Peyer's patch (tissue), 4 donors: ENCODE measurements at places on chromosomes 1 and 21. TPM values are rescaled to one million over a fixed set of nuclear protein-coding genes. Genes with fewer than 3 reads are reported as not detected.

DNA sequence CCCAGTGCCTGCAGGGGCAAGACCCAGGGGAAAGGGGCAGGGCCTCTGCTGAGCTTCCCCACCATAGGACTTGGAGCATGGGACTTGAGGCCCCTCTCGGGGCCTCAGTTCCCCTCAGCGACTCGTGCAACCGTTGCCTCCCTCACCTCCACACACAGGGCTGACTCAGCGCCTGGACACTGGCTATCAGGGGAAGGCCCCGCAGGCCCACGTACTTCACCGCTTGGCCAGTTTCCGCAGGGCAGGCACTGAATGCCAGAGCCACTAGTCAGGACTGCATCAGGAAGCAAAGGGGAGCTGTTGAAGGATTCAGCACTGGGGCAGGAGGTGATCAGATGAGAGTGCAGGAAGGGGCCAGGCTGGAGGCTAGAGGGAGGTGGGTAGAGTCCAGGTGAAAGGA, 15.5 kb upstream of the FAM131C start:
- no peaks in the 10 kb centered on the region for H3K36me3 ChIP-seq
- no peaks in the 10 kb centered on the region for H3K4me1 ChIP-seq
- H3K4me3 ChIP-seq, result no peak overlapping the region
- DNase-seq, result no peak
- no peaks in the 10 kb centered on the region for H3K27me3 ChIP-seq

DNA sequence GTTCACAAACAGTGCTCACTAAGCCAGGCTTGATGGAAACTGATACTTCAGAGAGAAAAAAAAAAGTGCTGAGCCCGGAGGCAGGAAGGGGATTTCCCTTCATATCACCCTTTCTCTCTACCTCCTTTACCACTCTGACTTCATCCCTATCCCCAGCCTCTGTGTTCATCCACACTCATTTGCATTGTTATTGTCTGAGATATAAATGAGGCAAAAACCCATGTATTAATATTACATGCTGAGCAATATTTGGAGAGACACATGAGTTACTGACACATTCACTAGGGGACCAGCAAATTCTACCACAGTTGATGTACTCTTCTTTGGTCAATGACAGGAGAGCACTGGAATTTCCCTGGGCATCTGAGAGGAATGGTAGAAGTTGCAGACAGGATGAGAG, 175.8 kb downstream of the TNFSF18 start:
- no peak for DNase-seq
- no peak overlapping the region for H3K27ac ChIP-seq
- no peaks in the 10 kb centered on the region for H3K27me3 ChIP-seq
- H3K4me1 ChIP-seq, result no peaks in the 10 kb centered on the region
- no peaks in the 10 kb centered on the region for H3K36me3 ChIP-seq
- H3K4me3 ChIP-seq, result no peak overlapping the region

DNA sequence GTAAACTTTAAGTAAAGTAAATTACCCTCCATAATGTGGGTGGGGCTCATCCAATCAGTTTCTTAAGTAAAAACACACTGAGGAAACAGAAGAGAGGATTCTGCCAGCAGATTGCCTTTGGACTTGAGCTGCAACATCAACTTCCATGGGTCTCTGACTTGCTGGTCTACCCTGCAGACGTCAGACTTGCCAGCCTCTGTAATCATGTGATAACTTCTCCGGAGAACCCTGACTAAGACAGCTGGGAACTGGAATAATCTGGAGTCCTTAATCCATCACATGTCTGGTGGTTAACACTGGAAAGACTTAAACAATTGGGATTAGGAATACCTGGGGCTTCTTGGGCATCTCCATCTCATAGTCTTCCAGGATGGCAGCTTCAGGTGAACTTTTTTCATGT, 13.2 kb upstream of the CEP350 start:
- H3K27ac ChIP-seq, result no peak overlapping the region
- H3K4me1 ChIP-seq, result no peaks in the 10 kb centered on the region
- DNase-seq, result no peak
- H3K36me3 ChIP-seq, result no peaks in the 10 kb centered on the region

Gene GBP7
- not detected for total RNA-seq

Gene ANGPTL1
- 7.2 TPM for total RNA-seq
